ENCODE measurements at places on chromosomes 5 and 9. TPM values are rescaled to one million over a fixed set of nuclear protein-coding genes. Genes with fewer than 3 reads are reported as not detected.

PCDHA8 gene
- total RNA-seq, result 1.9 TPM

GCNT4 gene
- 2.7 TPM for total RNA-seq

ANXA2R gene
- 5.1 TPM for total RNA-seq

DNA sequence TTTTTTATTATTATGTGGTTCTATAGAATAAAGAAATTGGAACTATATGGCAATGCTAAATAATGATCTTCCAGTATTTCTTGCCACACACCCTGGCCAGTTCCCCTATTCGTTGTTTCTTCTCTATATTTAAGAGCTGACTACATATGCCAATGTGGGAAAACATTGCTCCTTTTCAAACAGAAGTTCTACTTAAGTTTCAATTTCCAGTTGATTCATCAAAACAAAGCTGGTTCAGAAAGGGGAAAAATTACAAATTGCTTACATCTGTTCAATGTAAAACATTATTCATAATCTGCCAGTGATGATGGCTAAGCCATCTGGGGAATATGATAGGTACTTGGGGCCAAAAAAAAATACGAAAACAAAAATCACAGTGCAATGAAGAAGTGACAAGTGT is 76.9 kb downstream of the ST8SIA4 start:
- DNase-seq, result no peak
- H3K27ac ChIP-seq, result no peak overlapping the region
- H3K27me3 ChIP-seq, result no peaks in the 10 kb centered on the region
- H3K4me1 ChIP-seq, result no peaks in the 10 kb centered on the region
- no peak overlapping the region for H3K4me3 ChIP-seq

- no peaks in the 10 kb centered on the region for H3K36me3 ChIP-seq
- no peak for DNase-seq
- H3K4me1 ChIP-seq, result no peaks in the 10 kb centered on the region
- no peak overlapping the region for H3K4me3 ChIP-seq
These were observed 368.4 kb upstream of the GRAMD2B start for GRCh38 chr5:126054577-126055347.

DNA sequence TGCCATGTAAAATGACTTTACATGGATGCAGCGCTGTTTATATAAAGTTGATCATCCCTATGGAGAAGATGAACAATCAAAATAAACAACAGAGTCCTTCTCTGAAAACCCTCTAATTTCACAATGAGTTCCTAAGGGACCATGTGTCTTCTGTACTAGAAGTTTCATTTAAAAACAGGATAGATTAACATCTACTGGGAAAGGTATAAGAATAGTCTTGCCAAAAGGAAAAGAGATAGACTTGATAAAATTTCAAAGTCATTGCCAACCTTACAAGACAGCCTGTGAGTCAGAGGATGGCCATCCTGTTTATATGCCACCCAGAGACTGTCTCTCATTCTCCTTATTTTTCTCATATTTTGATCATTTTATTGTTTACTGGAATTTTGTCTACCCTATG is 367.1 kb upstream of the PDE4D start:
- no peak for DNase-seq
- no peaks in the 10 kb centered on the region for H3K4me1 ChIP-seq
- H3K36me3 ChIP-seq, result no peaks in the 10 kb centered on the region
- no peak overlapping the region for H3K4me3 ChIP-seq

- H3K27me3 ChIP-seq, result no peaks in the 10 kb centered on the region
- no peaks in the 10 kb centered on the region for H3K36me3 ChIP-seq
- peak; percentile 94 for DNase-seq
- peak within 1 kb of the TSS; percentile 55 for H3K27ac ChIP-seq
- H3K4me1 ChIP-seq, result peaks cover 16% of the 10 kb centered on the region
These were observed at the start of gene SPRY4 for GRCh38 chr5:142324871-142325724. Gene SPRY4 (minus strand): TSS chr5:142325021. CDS start chr5:142315108, 9,913 bp downstream.

GRCh38 chr5:53934151-53934820 is 373.8 kb downstream of the NDUFS4 start:
- no peak for DNase-seq
- no peak overlapping the region for H3K4me3 ChIP-seq
- H3K27me3 ChIP-seq, result no peaks in the 10 kb centered on the region

DNA sequence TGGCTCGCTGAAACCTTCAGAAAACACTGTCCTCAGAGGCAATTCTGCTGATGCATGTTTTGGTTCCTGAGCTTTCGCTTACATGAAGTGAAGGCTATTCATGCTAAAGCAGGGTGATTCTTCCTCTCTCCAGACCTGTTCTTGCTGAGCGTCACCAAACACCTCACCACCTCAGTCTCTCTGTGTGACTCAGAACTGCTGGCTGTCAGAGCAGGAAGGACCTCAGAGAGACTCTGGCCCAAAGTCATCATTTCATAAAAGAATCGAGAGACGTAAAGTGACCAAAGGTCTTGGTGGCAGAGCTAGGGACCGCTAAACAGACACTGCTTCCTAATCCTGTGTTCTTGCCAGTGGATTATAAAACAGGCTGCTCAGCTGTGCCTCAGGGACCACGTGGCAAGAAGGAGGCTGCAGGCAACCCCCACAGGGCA is 73.8 kb downstream of the LHFPL2 start:
- H3K4me3 ChIP-seq, result no peak overlapping the region
- no peaks in the 10 kb centered on the region for H3K27me3 ChIP-seq
- DNase-seq, result no peak
- peaks cover 28% of the 10 kb centered on the region for H3K4me1 ChIP-seq
- H3K36me3 ChIP-seq, result no peaks in the 10 kb centered on the region

- no peaks in the 10 kb centered on the region for H3K4me1 ChIP-seq
- no peak overlapping the region for H3K27ac ChIP-seq
- no peaks in the 10 kb centered on the region for H3K36me3 ChIP-seq
- DNase-seq, result no peak
- no peak overlapping the region for H3K4me3 ChIP-seq
- no peaks in the 10 kb centered on the region for H3K27me3 ChIP-seq
These were observed 160.8 kb upstream of the PAPPA start for GRCh38 chr9:115992834-115993233.

DNA sequence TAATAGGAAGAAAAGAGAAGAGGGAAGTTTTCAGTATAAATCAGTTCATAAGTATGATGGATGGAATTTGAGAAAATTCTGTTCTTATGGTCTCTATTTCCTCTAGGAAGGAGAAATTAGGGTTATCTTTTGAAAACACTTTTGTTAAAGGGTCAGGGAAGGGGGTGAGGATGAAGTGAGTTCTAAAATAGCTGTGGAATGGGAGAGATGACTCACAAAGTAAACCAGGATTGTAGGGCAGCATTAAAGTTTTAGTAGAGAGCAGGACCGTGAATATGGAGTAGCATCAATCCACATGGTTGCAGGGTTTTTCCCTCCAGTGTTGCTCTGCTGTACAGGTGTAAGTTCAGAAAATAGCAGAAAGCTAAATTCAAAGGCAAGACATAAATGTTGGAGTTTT is 32.4 kb downstream of the MUSK start:
- no peaks in the 10 kb centered on the region for H3K4me1 ChIP-seq
- no peak overlapping the region for H3K27ac ChIP-seq
- no peak for DNase-seq
- no peak overlapping the region for H3K4me3 ChIP-seq
- no peaks in the 10 kb centered on the region for H3K36me3 ChIP-seq

DNA sequence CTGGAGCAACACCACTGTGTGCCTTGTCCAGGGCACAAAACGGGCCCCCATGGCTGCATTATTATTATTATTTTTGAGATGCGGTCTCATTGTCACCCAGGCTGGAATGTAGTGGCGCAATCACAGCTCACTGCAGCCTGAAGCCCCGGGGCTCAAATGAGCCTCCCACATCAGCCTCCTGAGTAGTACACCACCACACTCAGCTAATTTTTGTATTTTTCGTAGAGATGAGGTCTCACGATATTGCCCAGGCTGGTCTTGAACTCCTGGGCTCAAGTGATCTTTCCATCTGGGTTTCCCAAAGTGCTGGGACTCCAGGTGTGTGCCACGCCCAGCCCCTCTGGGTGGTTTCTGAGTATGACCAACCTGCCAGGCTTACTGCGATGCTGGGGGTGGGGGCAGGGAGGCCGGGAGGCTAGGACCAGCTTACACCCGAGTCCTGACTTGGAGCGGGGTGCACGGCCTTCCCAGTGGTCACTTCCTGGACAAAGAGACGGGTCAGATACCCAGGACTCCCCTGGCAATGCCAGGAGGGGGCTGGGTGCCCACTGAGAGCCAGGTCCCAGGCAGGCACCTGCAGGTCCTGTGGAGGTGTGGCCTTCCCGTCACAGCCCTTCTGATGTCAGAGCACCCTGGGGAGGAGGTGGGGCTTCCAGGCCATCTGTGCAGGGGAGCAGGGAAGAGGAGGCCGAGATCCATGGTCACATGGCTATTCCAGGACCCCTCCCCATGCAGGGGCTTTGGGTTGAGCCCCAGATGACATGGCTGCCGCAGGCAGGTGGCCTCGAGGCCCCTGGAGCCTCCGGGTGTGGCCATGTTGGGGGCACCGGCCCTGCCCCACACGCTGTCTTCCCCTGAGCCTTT is 8.3 kb upstream of the NRARP start:
- no peaks in the 10 kb centered on the region for H3K36me3 ChIP-seq
- peaks cover 27% of the 10 kb centered on the region for H3K4me1 ChIP-seq
- no peaks in the 10 kb centered on the region for H3K27me3 ChIP-seq
- no peak overlapping the region for H3K4me3 ChIP-seq
- no peak for DNase-seq

Data from testis (tissue), 5 donors.